ENCODE measurements at places on chromosomes 16 and 17.

- DNase-seq: no peak
Measured at GRCh38 chr17:30823421-30823820, 1.1 kb downstream of the CRLF3 start.

- DNase-seq: no peak
Measured at GRCh38 chr17:57735707-57736106, 9.4 kb downstream of the CCDC182 start.

DNA sequence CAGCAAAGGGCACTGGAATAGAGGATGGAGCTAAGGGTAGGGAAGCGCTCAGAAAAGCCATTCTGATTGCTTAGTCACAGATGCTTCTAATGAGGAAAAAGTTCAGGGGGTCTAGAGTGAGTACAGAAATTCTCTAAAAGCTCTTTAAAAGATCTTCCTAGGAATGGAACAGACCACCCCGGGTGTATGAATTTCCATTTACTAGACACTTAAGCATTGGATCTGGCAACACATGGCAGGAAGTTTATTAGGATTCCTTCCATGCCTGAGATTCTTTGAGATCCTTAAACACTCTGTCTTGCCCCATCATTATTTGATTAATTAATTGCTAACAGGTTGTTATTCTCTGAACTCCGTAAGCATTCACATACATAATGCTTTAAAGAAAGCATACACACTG is 8.5 kb downstream of the KRTAP9-7 start:
- DNase-seq: peak; percentile 95

- peak; percentile 78 for DNase-seq
Measured at GRCh38 chr17:81428948-81429774, 33.9 kb downstream of the BAHCC1 start.

- DNase-seq: peak; percentile 35
Measured at GRCh38 chr17:73283841-73284282, 22.2 kb upstream of the CPSF4L start.

DNA sequence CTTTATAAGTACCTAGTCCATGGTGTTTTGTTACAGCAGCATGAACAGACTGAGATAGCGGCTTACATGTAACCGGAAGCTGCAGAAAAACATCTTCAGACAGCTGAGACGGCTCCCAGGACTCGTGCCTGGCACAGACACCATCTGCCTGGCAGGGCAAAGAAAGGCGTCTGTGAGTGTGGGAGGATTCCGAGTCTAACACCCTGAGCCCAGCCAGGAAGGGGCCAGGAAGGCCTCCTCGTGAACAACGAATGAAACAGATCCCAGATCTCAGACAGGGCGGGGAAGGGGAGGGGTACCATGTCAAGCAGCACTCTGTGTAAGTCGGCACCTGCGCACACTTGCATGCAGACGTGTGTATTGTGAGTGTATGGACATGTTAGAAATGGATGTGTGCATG is 4.4 kb upstream of the CSNK1D start:
- DNase-seq: no peak
